ENCODE measurements at places on chromosomes 5 and 9.
A peak's percentile ranks its signal among the peaks of the same experiment; 100 is the strongest.

- DNase-seq: peak; percentile 67
Measured at GRCh38 chr5:80255431-80255810, 427 bp downstream of the SERINC5 start.

DNA sequence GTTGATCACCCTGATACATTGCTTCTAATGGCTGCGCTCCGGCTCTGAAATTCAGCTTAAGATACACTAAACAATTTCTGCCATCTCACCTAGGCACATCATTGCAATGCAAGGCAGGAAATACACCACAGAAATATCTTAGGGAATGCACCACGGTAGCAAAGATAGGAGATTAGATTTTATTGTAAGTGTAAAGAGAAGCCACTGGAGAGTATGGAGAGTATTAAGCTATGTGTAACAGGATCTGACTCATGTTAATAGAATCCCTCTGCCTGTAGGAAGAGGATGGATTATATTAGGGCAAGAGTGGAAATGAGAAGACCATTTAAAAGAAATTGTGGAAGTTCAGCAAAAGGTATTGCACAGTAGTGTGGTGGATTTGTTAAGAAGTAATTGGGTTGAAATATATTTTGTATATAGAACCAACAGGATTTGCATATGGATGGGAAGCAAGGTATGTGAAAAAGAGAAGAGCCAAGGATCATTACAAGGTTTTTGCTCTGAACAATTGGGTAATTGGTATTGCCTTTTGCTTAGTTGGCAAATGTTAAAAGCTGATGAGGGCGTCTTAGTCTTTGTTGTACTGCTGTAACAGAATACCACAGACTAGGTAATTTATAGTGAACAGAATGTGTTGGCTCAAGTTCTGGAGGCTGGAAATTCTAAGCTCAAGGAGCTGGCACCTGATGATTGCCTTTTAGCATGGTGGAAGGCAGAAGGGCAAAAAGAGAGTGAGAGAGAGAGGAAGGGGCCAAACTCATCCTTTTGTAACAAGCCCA, 636.1 kb downstream of the PSAT1 start:
- no peak for DNase-seq

- DNase-seq: no peak
Measured at GRCh38 chr5:170306381-170306831, 8.8 kb upstream of the LCP2 start.

- DNase-seq: no peak
Measured at GRCh38 chr9:137168573-137168903, 1.3 kb downstream of the LRRC26 start.

GRCh38 chr5:65672796-65673195, 48.0 kb downstream of the SHLD3 start:
- no peak for DNase-seq

GRCh38 chr9:122561446-122561845, 8.5 kb downstream of the OR1N2 start:
- no peak for DNase-seq

DNA sequence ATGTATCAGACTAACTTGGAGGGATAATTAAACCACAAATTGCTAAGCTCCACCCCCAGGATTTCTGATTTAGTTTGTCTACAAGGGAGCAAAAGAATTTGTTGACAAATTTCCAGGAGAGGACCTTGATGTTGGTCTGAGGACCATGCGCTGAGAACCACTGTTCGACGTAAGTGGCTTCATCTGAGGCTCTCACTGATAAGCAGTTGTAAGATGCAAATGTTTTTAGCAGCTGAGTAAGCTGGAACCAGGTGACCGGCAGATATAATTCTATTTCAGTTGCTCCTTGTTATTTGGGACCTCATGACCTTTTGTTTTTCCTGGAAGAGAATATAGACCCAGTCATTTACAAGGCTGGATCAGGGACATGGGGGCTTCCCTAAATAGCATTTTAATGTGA, 14.1 kb upstream of the SPINK1 start:
- DNase-seq: no peak

DNA sequence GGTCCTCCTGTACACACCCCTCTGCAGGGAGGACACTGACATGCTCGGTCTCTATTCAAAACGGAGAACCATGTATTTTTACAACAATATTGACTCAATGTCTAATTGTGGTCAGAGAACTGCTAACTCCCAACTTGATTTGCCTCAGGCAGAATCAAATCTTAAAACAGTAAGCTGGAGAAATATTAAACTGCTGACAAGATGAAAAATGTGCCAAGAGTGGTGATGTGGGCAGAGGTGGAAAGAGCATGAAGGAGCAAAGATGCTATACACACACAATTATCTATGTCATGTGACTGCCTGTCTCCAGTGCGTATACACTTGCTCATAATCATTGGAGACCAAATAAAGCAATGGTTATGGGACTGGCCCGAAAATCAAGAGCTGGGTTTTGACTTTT, 556.1 kb upstream of the ZNF608 start:
- no peak for DNase-seq

DNA sequence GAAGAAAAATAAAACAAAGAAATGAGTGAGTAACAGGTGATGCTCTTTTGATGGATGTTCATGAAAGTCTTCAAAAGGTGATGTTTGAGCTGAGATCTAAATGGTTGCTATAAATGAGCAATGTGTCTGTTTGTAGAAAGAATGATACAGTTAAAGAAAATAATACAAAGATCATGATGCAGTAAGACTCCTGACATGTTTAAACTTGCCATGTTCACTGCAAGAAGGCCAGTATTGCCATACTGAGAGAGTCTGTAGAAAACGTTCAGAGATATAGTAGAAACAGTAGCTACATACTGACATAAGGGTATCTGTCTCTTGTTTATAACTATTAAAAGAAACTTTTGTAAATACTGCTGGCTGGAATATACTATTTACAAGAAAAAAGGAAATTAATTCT, 1609.2 kb upstream of the ACO1 start:
- no peak for DNase-seq

- DNase-seq: no peak
Measured at GRCh38 chr5:139051392-139051791, 146.8 kb downstream of the SIL1 start.

- no peak for DNase-seq
Measured at GRCh38 chr9:110047955-110048402, 160.0 kb downstream of the C9orf152 start.

DNA sequence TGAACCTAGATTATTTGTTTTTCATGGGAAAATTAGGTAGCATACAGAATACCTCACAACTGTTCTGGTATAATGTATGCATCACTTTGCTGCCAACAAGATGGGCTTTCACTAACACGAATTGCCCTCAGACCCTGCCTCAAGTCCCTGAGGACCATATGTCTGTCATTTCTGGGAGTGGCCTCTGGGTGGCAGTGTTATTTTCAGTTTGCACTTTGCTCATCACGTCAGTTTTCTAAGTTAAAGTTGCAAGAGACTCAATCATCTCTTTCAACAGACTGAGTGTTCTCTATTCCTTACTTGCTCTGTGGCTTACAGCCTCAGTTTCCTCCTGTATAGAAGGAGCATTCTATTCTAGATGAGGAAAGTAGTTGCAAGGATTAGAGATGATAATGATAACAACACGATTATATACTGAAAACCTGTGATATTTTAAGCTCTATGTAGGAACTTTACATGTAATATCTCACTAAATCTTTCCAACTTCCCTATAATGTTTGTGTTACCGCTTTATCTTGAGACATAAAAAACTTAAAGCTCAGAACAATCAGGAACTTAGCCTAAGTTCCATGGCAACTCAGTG, 55.7 kb downstream of the TSSK1B start:
- DNase-seq: peak; percentile 64

GRCh38 chr9:124747065-124747464, 24.0 kb downstream of the NR6A1 start:
- no peak for DNase-seq

DNA sequence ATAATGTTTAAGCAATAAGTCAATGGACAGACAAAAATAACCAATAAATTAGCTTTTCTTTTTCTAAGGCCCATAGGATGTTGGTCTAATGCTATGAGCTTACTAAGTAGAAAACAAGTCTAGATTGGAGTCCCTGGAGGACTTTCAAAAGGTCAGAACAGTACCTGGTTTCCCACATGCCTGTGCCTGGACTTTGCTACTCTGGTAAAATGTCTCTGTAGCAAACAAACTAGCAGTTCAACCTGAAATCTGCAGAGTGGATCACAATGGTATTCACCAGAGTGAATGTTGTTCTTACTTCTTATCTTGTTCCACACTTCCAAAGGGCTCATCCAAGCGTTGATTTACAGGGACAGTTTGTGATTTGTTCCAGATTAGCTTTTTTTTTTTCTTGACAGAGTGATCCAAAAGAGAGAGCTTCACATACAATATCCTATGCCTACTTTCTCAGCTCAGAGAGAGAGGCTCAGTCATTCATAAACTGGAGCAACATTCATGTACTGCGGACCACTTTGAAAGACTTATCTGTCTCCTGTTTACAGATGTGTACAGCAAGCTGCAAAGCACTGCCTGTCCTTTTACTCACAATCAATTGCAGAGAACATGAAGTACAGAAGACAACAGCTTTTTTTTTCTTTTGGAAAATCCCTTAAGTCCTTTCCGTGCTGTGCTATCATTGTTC, 466.1 kb downstream of the SPATA31D1 start:
- no peak for DNase-seq

- no peak for DNase-seq
Measured at GRCh38 chr9:19313573-19313972, 66.5 kb downstream of the RPS6 start.

- DNase-seq: no peak
Measured at GRCh38 chr5:107372723-107373450, 297.9 kb downstream of the EFNA5 start.

DNA sequence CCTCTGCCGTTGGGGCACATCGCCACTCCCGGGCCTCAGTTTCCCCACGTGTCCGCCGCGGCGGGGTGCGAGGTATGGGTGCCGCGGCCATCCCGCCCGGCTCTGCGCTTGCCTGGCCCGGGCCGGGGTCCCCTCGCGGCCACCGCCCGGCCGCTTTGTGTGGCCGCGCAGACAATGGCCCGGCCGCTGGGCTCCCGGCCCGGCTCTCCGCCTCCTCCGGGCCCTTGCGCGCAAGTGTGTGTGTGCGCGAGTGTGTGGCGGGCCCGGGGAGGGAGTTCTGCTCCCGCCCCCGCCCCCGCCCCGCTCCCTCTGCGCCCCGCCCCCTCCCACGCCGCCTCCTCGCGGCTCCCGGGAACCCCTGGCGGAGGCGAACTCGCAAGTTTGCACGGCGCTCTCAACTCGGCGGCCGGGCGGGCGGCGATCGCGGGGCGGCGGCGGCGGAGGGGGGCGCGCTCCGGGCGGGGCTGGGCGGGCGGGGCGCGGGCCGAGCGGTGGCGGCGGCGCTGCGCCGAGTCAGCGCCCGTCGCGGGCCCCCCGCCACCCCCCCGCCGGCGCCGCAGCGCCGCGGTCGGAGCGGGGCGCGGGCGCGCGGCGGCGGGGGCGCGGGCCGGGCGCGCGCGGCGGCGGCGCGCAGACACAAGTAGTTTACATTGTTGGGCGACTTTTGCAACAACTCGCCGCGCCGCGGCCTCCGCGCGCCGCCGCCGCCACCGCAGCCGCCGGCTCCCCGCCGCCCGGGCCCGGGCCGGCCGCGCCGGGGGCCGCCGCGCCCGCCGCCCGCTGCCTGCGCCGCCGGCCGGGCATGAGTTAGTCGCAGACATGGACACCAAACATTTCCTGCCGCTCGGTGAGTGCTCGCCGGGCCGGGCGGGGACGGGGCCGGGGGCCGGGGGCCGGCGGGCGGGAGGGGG, at the start of gene RXRA:
Gene RXRA, plus strand, starts transcription at position 643 of the 911 bp plus-strand sequence. Its CDS starts 177 bp downstream, at position 820.
- peak; percentile 60 for DNase-seq

DNA sequence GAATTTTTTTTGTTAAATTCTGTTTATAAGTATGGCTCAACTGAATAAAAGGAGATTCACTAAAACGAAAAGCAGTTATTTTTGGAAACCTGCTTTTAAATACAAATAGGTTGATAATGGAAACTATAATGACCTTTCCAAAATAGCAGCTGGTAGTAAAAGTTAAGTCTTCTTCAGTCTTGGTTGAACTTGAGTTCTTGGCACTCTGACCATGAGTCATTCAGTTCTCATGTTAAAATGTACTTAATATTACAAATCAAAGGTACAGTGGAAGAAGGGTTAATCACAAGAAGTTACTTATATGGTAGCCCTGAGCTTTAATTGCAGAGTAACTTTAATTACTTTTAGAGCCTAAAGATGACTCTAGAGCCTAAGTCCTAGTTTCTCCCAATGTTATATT, 62.1 kb downstream of the KLF9 start:
- DNase-seq: no peak

DNA sequence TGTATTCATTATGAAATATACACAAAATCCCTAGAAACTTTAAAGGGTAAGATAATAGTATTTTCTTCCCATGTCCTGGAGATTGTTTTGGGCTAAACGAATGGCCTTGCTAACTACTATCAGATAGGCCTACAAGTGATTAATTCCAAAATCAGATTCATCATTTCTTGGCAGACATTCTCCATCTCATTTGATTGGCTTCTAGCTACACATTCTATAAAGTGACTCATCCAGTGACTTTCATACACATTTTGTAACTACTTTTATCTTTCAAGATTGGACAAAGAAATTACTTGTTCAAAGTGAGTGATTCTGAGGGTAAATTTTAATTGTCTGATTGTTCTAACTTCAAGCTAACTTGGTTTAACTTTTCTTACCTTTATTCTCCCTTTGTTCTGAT, 93.3 kb downstream of the RAPGEF6 start:
- no peak for DNase-seq

DNA sequence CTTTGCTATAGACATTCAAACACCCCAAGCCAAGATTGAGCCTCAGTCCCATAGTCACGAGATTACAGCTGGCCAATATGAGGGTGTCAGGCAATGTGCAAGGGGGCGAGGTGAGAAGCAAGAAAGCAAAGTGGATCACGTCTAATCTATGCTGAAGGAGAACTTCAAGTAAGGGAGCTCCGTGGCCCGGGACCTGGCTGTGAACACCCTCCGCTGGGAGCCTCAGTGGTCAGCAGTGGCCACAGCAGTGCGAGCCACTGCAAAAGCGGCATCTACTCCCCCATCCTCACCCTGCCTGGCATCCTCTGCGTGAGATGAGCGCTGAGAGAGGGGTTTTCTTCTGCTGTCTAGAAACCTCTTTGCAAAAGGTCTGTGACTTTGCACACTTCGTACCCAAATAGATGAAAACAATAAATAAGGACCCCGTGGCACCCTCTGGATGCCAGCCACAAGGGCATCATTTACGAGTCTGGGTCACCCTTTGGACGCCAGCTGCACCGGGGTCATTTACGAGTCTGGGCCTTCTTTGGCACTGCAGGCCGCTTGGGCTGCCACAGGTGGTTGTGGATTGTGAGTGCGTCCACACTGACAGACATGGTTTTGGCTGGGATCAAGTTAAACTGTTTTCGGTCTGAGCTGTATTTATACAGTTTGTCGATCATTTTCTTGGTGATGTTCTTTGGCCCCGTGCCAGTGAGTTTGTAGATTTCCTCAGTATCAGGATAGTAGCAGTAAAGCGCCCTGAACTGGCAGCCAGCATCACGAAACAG, 96.4 kb downstream of the CAMSAP1 start:
- no peak for DNase-seq

Measured in stimulated activated CD4-positive, alpha-beta T cell treated with anti-CD3 and anti-CD28 coated beads, Interleukin-2, amount 100 ng/mL, for 24 hours (primary cell).